ENCODE measurements at places on chromosomes 12 and 14.

DNA sequence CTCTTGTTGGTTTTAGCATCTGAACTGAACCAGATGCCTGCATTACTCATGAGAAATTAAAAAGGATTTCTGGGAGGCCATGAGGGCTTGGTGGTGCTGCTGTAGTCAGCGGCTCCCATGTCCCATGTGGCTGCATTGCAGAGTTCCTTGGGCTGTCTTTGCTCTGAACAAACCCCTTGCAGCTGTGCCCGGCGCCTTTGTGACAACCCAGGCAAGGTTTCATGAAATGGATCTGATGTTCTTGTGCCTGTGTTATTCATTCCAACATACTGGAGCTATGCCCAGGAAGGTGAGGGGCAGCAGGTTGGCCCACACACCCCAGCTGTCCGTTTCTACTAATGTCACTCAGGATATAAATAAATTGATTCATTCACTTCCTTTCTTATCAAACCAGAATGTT, 40.8 kb downstream of the TGFB3 start:
- DNase-seq, result peak; percentile 32

GRCh38 chr14:69284170-69284569, 24.2 kb downstream of the GALNT16 start:
- DNase-seq, result no peak

GRCh38 chr12:6205144-6205539, 4.9 kb downstream of the CD9 start:
- DNase-seq, result peak; percentile 39

- DNase-seq, result no peak
Observed at GRCh38 chr12:40662366-40662765, 29.9 kb upstream of the CNTN1 start.

- DNase-seq, result no peak
Observed at GRCh38 chr12:94415066-94415465, 44.6 kb downstream of the CEP83 start.

DNA sequence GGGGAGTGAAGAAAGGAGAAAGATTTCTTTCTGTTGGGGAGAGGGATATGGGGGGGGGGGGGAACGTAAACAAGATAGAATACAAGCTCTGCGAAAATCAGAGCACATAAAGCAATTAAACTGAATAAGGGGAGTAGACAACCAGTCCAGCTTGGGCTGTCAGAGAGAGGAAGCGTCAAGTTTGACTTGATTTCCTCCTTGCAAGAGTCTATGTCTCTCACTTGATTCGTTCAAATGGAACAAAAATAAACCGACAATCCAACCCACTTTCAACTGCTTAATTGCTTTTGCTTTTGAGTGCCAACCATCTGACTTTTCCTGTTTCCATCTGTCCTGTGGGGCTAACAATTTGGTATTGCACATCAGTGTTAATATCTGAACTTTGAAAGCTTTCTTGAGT, 942 bp downstream of the SYT1 start:
- no peak for DNase-seq

- DNase-seq, result no peak
Observed at GRCh38 chr12:94987076-94987669, 16.3 kb downstream of the NDUFA12 start.

- DNase-seq, result peak; percentile 91
Observed at GRCh38 chr12:79634957-79635471, 55.8 kb downstream of the PAWR start.

- peak; percentile 59 for DNase-seq
Observed at GRCh38 chr14:22613106-22613695, 15.1 kb downstream of the ABHD4 start.

DNA sequence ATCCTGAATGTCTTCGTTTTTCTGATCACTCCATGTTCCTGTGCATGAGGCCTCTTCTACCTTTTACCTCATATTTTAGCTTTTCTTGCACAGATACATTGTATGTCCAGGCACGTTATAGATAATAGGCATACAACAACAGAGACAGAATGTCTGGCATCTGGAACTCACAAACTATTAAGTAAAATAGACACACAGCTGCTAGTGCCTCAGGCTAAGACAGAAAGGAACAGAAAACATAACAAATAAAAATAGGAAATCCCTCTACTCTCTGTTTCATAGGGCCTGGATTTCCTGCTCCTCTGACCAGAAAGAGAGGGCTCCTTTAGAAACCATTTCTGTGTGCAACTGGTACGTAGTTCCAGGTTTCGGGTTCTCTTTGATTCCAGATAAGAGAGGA, 48.6 kb downstream of the ATXN7L3B start:
- no peak for DNase-seq

DNA sequence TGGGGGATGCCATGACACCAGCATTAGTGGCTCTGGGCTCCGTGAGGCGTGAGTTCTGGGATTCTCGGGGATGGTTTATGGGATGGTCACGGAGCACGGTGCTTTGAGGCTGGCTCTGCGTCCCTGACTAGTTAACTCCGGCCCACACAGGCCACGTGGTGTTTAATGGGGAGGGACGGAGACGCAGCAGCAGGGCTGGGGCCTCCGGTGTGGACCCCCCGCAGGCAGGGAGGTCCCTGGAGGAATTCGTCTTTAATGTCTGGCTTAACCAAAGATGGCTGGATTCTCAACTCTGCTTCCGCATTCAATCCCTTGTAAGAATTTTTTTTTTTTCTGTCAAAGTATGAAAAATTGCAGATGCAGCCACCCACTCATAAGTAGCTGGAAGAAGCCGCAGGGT, 86.4 kb upstream of the RFLNA start:
- peak; percentile 59 for DNase-seq

GRCh38 chr12:73892201-73892600, 645.4 kb upstream of the ATXN7L3B start:
- DNase-seq, result peak; percentile 40

GRCh38 chr12:109772622-109773321, 59.1 kb downstream of the FAM222A start:
- DNase-seq, result no peak

- peak; percentile 57 for DNase-seq
Observed at GRCh38 chr14:39576736-39577135, 144.5 kb upstream of the FBXO33 start.

DNA sequence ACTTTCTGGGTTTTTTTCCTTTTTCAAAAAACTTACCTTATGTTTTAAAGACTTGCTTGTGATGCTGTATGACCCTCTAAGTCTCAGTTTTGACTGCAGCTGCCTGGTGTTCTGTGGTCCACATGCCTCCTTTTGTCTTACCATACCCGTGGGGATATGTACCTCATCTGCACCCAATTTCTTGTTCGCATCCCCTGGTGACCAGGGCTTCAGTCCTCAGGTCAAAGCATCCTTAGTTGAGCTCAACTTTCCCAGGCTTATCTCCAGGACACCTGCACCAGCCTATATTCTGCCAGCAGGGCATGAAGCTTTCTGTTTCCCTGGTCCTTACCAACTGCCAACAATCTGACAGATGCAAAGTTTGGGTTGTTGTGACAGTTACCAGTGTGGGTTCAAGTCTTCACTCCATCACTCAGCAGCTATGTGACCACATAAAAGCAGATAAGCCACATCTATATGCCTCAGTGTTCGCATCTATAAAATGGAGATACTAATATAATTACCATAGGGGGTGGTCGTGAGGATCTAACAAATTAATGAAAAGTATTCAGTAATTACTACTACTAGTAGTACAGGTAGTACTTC, 94.0 kb downstream of the NTF3 start:
- no peak for DNase-seq

- DNase-seq, result peak; percentile 65
Observed at GRCh38 chr12:124661341-124661740, 93.9 kb upstream of the NCOR2 start.

DNA sequence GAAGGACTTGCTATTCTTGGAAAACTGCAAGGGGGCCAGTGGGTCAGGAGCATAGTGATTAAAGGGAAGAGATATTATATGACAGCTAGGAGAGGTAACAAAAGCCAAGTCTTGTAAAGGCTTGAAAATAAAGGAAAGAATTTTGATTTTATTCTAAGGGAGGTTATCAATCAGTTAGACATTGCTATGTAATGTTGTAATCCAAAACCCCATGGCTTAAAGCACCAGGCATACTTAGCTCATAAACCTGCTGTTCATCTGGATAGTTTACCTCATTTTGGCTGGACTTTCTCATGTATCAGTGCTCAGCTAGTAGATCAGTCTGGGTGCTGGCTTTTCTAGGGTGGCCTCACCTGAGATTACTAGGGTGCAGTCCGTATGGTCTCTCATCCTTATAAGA, 680.9 kb upstream of the LMO3 start:
- no peak for DNase-seq

- DNase-seq, result peak; percentile 89
Observed at GRCh38 chr12:93913845-93914244, 234.5 kb upstream of the PLXNC1 start.

DNA sequence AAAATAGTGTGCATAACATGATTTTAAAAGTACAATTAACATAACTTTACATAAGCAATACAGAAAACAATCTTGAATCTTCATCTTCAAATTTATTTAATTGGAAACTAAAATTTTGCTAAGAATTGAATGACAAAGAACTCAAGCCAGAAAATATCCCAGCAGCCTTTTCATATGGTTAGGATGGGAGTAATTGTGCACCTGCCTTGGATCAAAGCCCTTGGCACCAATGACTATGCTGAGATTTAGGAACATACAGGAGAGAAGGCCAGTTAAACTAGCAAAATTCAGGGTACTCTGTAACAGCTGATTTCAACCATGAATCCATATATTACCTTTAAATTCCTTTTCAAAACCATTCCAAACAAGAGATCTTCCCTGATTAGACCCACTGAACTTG, 5.8 kb downstream of the KERA start:
- no peak for DNase-seq
